ENCODE measurements at places on chromosomes 7 and 10.

GRCh38 chr7:8413600-8413999 is 19.8 kb upstream of the NXPH1 start:
- no peak for DNase-seq

GRCh38 chr7:49321843-49322242 is 397.5 kb downstream of the CDC14C start:
- no peak for DNase-seq

DNA sequence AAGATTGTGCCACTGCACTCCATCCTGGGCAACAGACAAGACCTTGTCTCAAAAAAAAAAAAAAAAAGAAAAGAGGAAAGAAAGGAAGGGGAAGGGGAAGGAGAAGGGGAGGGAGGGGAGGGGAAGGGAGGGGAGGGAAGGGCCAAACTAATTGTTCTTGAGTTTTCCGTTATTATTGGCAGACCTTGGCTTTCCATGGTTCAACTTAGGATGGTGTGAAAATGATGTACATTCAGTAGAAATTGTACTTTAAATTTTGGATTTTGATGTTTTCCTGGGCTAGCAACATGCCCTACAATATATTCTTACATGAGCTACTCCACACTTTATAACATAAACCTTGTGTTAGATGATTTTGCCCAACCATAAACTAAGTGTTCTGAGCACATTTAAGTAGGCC is 1.2 kb upstream of the TMEM72 start:
- DNase-seq = no peak

GRCh38 chr10:48215486-48216203 is 58.9 kb downstream of the FRMPD2 start:
- peak; percentile 33 for DNase-seq

DNA sequence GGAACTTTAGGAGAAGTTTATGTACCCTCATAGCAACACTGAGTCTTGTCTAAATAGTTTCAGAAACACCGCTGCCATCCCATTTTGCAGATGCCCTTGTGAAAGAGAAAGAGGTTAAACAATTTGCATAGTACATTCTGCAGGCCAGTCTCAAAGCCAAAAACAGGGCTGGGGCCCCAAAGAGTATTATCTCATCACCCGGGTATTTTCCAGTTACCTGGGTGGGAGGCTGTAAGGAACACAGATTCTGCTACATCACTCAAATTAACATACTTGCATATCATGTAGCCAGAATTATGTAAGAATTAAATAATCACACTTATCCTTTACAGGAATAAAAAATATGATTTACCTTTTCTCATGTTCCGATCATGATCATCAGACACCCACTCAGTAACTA is 3.1 kb upstream of the FAM171A1 start:
- no peak for DNase-seq

DNA sequence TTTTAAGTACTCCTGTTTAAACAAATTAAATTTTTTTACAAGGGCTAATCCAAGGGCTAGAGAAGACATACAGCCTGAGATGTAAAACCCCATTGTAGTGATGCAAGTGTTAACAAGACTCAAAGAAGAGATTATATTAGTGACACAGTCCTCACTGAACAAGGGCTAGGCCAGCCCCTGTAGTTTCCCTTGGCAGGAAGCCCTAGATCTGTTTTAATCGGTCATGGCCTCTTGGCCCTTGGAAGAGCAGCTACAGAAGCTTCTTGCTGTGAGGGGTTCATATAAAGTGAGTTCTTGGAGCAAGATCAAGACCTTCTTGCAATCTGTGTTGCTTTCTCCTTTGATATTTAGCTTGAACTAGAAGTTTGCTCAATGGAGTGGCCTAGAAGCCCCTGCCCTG is 1339.4 kb downstream of the XPNPEP1 start:
- no peak for DNase-seq

DNA sequence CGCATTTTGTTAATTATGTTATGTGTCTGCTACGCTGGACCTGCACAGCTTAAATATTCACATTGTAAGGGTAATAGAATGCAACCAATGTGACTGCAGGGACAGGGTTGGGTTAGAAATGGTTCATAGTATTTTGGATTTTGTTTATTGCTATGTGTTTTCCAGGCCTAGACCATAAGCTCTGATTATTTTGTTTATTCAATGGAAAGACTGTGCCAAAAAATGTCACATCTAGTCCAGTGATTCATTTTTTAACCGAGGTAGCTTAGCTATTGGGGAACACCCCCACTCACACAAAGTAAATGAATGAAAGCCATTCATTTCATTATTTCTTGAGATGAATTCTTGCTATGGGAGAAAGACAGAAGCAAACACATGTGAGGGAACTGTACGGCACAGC is 516.5 kb upstream of the ANKRD30A start:
- DNase-seq = no peak

GRCh38 chr10:104109908-104110662 is 11.9 kb upstream of the SFR1 start:
- DNase-seq = no peak

DNA sequence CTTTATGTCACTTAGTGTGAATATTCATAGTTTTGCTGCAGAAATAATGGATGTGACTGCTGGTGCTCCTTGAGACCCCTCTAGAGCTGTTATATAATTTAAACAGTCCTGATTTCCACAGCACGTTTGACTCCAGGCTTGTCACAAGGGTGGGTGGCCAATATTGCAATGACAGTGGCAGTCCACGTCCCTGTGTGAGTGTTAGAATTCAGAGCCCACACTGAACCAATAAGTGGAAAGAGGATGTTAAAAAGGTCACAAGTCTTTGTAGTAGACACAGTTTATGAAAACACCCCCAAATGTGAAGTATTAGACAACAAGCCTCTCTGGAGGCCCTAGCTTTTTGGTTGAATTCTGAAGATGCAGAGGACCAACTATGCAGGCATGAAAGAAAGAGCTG is 2.0 kb downstream of the PPP1R17 start:
- DNase-seq = peak; percentile 39

GRCh38 chr7:36895192-36895591 is 170.9 kb upstream of the AOAH start:
- DNase-seq = no peak

GRCh38 chr7:118184565-118184940 is 589 bp downstream of the LSM8 start:
- DNase-seq = peak; percentile 14

DNA sequence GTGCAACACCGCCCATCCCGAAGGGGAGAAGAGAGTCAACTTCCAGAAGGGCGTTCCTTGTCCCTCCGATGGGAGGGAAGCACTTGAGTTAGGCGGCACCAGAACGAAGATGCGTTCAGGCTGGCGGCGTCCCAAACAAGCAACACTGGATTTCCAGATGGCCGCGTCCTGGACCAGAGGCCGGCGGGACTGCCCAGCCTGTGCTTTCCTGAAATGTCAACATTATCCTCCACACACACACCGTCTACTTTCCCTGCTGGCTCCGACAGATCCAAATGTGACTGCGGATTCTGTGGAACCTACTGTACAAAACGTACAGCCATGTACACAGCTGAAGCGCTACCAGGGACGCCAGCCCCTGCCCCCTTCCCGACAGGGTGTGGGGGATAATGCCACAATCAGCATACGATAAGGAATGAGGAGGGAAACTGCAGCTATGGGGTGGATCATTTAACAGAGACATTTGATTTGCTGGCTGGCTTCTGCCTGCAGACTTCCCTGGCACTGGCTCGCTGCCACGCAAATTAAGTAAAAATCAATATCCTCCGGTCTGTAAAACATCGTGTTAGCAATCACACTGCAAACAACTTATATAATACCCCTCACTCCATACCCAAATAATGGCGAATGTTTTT is 82.1 kb downstream of the ZRANB1 start:
- peak; percentile 74 for DNase-seq

DNA sequence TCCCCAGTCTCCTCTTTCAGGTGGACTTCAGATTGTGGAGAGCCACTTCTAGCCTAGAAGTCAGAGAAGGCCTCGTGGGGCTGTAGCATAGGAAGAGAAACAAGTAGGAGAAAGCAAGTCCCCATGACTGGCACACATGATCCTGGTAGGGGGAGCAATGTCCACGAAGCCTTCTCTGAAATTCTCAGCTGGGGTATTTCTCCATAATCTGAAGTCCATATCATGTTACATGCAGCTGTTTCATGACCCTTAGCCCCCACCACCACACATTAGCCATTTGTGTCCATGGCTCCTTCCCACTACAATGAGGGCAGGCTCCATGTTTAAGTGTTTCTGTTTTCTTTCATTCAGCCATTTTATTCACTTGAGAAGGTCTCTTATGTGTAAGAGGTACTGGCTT is 43.2 kb downstream of the LAMB4 start:
- DNase-seq = no peak

- no peak for DNase-seq
Measured at GRCh38 chr7:120180221-120180620, 92.8 kb upstream of the KCND2 start.
